ENCODE measurements at places on chromosomes 1 and 21.

- no peak overlapping the region for H3K4me3 ChIP-seq
- H3K36me3 ChIP-seq: no peaks in the 10 kb centered on the region
- H3K4me1 ChIP-seq: peaks cover 44% of the 10 kb centered on the region
- peak overlapping the region; percentile 67 for H3K27ac ChIP-seq
These were observed 169.0 kb downstream of the VAV3 start for GRCh38 chr1:107795994-107796393.

DNA sequence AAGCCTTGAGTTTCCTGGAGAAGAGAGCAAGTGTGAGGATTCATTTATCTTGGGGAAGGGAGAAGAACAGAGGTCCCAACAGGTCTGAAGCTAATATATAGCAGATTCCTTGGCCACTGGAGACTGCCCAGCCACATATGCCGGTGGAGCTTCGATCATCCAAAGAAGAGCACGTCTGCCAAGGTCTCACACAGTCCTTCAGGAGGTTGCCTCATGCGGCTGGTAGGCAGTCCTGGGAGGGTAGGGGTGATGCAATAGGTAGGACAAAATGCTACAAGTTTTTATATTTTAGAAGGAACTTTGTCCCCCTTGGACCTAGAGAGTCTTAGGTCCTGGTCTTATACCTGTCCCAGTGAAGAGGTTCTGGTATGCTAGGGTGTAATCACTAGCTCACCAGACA is 582.5 kb downstream of the DPYD start:
- H3K4me1 ChIP-seq: no peaks in the 10 kb centered on the region
- peaks cover 1% of the 10 kb centered on the region for H3K36me3 ChIP-seq
- H3K27me3 ChIP-seq: no peaks in the 10 kb centered on the region
- no peak overlapping the region for H3K4me3 ChIP-seq

DNA sequence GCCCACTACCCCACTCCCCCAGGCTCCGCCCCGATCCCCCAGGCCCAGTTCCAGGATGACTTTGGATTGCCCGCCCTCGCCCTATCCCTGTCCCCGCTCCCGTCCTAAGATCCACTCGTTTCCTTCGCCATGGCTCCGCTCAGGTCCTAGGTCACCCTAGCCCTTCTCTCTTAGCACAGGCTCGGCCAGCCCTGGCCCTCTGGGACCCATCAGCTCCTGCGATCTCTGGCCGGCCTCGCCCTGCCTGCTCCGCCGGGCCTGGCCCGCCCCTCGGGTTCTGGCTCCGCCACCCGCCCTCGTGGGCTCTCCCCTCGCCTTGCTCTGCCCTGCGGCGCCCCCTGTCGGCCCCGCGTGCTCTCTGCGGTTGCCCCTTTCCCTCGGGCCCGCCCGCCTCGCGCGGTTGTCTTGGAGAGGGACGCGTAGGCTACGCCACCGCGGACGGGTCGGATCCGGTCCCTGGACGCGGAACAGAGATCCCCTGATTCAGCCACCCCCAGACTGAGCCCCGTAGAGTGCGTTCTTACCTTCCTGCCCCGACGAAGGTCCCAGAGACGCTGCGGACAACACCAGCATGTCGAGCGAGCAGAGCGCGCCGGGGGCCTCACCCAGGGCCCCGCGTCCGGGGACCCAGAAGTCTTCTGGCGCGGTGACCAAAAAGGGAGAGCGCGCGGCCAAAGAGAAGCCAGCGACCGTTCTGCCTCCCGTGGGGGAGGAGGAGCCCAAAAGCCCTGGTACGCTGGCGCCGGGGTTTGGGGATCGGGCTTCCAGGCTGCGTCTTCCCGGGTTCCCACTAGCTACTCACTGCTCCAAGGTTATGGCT is at the start of gene LRRC71:
Gene LRRC71 (plus strand): TSS at position 400 of the 820 bp plus-strand sequence. CDS start 172 bp downstream, at position 572.
- H3K4me3 ChIP-seq: peak within 1 kb of the TSS; percentile 7
- no peaks in the 10 kb centered on the region for H3K36me3 ChIP-seq
- H3K27ac ChIP-seq: no peak within 1 kb of the TSS
- H3K4me1 ChIP-seq: peaks cover 15% of the 10 kb centered on the region

DNA sequence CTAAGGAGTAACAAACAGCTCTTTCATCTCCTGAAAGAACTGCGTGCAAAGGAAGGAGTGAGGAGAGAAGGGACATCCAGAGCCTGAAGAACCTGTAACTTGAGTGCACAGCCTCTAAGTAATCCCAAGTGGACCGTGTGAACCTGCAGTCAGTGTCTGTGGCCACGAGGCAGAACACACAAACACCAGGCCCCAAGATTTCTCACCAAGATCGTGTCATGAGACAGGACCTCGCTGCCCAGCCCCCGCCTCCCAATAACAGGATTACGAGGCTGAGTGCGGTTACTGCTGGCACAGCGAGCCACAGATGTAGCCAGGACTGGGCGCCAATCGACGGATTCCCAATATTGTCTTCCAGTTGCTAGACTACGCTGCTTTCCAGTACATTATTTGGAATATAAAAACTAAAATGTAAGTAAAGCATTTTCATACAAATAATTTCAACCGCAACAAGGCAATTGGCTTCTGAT is 101.3 kb upstream of the SLC25A33 start:
- no peak overlapping the region for H3K27ac ChIP-seq
- peaks cover 5% of the 10 kb centered on the region for H3K27me3 ChIP-seq
- DNase-seq: no peak

All from activated CD8-positive, alpha-beta T cell treated with anti-CD3 and anti-CD28 coated beads for 36 hours (primary cell).